Pons (tissue), 1 donor: ENCODE measurements at places on chromosomes 16 and 17.

GRCh38 chr16:79571065-79571902, 29.3 kb downstream of the MAF start:
- DNase-seq, result no peak

- no peak for DNase-seq
Observed at GRCh38 chr17:76467366-76467765, at the start of gene AANAT. AANAT (plus strand) TSS chr17:76467603; CDS start chr17:76468747, 1,144 bp downstream.

DNA sequence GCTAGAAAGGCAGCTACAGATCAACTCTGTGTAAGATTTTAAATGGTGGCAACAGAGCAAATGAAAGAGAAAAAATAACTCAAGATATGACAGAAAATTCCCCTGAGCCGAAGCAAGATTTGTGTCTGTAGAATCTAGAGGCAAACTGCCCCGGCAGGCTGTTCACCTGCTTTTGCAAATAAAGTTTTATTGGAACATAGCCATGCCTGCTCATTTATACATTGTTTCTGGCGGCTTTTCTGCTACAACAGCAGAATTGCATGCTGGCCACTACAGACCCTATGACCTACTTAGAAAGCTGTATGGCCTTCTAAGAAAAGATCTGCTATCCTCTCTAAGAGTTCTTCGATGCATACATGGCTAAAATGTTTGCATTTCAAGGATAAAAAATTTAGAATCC, 119.5 kb downstream of the SALL1 start:
- DNase-seq, result no peak

DNA sequence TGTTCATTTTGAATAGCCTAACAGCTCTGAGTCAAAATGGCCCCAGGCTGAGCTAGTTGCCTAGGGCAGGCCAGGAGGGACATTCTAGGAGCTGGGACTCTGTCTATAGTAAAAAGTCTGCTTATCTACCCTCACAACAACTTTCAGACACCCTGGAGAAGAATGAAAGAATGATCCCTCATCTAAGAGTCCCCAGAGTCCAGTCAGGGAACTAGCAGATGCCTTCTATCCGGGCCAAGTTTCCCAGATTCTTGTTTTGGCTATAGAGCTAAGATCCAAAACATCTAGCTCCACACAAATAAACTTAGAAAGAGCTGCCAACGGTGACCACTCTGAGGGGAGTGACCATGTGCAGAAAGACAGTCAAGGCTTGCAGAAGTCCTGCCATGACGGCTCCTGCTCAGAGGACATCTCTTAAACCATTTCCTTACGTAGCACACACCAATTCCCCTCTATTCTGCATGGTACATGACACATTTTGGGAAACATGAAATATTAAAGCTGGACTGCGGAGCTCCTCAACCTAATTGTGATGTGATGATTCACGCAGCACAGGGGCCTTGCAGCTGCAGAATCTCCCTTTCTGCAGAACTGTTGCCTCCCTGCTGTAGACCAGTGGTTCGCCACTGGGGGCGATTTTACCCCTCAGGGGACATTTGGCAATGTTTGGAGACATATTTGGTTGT, 24.2 kb downstream of the FAM20A start:
- DNase-seq, result no peak

DNA sequence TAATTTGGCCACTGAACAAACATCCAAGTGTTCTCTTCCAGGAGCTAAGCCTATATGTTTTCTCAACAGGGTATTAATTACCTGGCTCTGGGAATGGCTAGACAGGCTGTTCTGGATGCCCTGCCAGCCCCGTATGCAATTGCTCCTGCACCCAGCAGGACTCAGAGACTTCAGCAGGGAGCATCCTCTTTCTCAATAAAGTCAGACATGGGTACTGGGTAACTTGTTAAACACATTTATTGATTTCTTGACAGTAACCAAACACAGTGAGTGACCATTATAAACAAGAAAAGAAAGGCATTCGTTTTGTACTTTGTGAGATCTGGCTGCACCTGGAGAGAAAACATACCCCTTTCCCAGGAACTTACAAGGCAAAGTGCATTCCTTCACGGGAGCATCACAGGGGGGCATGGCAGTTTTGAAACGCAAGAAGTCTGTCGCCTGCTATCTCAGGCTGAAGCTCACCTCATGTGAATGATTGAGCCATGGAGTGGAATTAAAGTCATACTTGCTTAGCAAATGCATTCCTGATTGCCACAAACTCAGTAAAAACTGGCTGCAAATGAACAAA, 369.8 kb downstream of the UTP18 start:
- no peak for DNase-seq

- DNase-seq, result no peak
Observed at GRCh38 chr16:87160701-87161337, 156.4 kb downstream of the C16orf95 start.

GRCh38 chr16:89136931-89137330, 34.6 kb upstream of the CDH15 start:
- DNase-seq, result no peak

GRCh38 chr17:27595208-27595607, 35.8 kb upstream of the LGALS9 start:
- DNase-seq, result no peak

GRCh38 chr17:48611213-48611612, 396 bp upstream of the HOXB7 start:
- DNase-seq, result no peak

GRCh38 chr16:74903901-74904678, 80.8 kb downstream of the WDR59 start:
- DNase-seq, result no peak

DNA sequence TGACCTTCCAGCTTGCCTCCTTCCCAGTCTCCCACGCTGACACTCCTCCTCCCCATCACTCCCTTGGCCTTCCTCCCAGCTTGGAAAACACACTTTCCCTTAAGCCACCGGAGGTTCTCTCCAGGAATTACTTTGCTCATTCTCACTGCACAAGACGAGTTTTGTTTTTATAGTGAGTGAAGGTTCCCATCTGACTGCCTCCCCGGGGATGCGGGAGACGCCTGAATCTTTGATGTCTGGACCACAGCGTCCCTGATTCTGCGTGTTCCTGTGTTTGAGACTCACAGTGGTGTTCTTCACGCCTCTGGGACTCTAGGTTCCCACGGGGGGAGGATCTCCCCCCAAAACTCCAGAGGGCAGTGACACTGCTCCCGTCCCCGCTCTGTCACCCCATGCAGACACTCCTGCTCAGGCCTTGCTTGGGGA, 2.0 kb downstream of the DNAI2 start:
- peak; percentile 82 for DNase-seq

- no peak for DNase-seq
Observed at GRCh38 chr16:28027055-28027454, 36.5 kb downstream of the GSG1L start.

GRCh38 chr16:25692742-25693508, 1.2 kb downstream of the HS3ST4 start:
- no peak for DNase-seq

DNA sequence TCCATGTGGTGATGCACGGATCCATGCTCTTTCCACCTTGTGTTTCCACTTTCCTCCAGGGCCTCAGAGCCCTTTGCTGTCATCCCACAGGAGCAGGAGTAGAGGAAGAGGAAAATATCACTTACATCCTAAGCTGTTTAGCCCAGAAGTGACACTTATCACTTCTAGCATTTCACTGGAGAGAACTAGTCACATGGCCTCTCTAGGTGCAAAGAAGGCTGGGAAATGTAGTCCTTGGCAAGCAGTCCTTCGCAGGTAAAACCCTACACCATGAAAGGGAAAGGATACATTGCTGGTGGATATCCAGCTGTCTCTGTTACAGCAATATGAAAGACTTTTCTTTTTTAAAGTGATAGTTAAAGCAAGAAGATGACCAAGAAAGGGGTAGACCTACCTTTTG, 185.9 kb downstream of the RGS9 start:
- DNase-seq, result no peak

- DNase-seq, result no peak
Observed at GRCh38 chr16:13061691-13062090, 160.3 kb downstream of the SHISA9 start.

DNA sequence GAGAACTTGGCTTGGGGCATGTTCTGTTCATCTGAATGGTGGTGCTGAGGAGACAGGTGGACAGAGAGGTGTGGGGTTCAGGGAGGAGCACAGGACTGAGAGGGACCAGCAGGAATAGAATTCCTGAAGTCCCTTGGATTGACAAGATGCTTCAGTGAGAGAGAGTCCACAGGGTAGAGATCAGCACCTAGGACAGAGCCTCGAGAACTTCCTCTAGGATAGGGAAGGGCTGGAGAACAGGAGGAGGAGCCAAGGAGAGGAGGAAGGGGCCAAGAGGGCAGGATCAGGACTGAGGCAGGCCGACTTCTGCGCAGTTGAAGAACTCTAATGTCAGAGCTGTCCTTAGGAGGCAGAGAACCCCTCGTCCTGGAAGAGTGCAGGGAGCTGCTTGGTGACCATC, 138.4 kb downstream of the PRKCB start:
- DNase-seq, result no peak

DNA sequence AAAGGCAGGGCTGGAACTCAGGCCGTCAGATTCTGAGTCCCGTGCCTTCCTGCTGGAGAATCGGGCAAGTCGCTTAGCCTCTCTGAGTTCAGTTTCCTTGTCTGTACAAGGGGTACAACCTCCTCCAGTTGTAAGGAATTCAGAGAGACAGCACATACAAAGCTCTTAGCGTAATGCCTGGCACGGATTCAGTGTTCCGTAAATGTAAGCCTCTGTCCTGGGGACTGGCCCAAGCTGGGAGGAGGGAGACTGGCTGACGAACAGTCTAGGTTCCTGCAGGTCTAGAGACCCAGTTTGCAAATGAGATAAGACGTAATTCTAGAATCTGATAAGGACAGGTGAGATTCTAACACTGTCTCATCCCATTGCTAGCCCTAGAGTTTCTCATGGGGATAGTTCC, 9.9 kb downstream of the METTL22 start:
- DNase-seq, result peak; percentile 39
